ENCODE measurements at places on chromosomes 6 and 20.
A peak's percentile ranks its signal among the peaks of the same experiment; 100 is the strongest.

DNA sequence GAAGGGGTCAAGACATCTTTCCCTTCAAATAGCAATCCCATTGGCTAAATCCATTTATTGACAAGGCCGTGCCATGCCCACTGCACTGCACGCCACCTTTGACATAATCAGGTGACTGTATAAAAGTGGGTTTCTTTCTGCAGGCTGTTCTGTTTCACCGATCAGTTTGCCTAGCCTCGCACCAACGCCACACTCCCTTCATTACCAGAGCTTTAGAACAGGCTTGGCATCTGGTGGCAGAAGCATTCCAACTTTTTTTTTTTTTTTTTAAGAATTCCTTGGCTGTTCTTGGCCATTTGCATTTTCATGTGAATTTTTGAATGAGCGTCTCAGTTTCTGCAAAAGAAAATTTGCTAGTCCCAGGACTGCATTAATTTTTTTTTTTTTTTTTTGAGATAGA lies 78.1 kb downstream of the PPP1R3G start:
- DNase-seq, result no peak

DNA sequence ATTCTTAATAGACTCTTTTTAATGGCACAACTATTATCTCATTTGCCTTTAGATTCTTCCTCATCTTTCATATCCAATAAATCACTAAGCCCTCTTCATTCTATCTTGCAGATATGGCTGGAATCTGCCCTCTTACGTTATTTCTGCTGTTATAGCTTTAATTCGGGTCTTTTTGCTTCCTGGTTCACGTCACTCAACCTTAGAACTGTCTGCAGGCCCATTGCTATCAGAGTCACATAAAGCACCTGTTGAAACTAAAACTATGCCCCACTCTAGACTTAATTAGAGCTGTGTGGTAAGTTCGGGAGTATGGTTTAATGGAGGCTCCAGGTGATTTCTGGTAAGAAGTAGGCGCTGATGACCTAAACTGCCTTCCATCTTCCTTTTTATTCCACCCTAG lies 988 bp downstream of the QRSL1 start:
- no peak for DNase-seq

DNA sequence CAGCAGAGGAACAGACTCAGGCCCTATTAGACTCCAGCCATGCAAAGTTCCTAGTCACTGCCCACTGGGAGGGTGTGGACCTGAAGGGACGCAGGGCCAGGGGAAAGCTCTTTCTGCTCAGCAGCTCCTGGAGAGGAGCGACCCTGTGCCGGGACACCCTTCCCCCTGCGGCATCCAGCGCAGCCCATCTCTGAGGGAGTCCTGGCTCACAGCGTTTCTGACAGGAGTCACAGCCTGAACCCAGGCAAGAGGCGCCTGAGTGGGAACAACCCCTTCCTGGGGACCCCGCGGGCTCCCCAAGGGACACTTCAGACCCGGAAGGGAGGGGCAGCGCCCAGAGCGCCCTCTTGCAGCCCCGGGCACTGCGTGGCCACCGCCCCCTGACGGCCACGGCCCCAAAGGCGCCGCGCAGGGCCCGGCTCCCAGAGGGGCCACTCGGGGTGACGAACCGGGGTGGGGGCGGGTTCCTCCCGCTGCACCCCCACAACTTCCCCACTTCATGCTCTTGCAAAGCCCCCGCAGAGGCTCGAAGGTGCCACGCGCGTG lies 862 bp downstream of the UCKL1 start:
- DNase-seq, result peak; percentile 21

- DNase-seq, result no peak
Measured at GRCh38 chr6:56486681-56487080, 156.0 kb downstream of the DST start.

DNA sequence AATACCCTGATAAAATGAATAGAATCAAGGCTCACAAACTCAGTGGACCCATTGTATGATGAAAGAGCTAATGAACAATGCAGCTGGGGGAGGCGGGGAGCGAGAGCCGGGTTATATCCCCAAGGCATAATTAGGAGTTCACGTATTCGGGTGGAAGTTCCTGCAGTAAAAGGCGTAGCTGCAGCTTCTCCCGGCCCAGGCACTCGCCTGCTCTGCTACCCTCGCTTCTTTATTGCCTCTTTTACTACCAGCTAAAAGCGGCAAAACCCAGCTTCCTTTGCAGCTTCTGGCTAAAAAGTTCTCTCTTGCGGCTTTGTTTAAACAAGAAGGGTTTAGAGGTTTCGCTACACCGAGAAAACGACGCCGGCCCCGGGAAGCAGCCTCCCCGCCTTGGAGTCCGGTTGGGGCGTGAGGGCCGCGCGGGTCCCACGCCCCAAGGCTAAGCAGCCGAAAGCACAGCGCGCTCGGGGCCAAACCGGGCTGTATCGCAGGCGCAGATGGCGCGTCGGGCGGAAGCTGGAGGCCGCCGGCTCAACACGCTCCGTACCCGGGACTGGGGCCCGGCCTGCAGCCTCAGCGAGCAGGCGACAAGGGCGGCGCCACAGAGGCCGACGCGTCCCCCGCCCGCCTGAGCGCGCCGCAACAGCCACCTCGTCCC lies 1.6 kb downstream of the ZBTB2 start:
- peak; percentile 73 for DNase-seq

- DNase-seq, result no peak
Measured at GRCh38 chr20:5508044-5508443, 191.3 kb upstream of the PROKR2 start.

- DNase-seq, result peak; percentile 93
Measured at GRCh38 chr6:11011787-11012234, 32.3 kb downstream of the ELOVL2 start.

DNA sequence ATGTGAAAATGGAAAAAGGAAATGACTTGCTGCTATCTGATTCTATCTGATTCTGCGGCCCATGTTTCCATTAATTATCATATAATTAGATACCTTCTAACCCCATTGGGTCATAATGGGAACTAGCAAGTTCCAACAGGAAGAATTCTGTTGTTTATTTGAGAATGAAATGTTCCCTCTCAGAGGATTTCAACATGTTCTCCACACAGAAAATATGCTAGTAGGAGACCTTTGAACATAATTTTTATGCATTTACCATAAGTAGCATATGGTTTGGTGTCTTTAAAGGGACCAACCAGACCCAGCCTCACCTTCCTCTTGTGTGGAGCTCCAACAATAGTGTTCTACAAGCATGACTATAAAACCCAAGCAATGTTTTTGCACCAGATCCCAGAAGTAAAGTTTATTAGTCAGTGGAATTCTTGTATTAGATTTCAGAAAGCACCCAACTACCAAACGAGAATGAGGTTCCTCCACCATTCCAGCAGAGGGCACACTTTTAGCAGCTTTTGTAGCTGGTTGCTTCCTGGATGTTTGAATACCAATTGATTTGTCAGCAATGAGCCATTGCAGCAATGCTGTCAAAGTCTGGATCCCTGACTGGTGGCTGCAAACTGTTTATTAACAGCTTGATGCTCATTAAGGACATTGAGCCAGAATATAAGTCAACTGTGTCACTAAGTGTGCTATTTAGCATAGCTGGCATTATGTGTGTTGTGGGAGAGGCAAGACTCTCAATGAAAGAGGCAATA lies 143.6 kb upstream of the GJE1 start:
- no peak for DNase-seq

DNA sequence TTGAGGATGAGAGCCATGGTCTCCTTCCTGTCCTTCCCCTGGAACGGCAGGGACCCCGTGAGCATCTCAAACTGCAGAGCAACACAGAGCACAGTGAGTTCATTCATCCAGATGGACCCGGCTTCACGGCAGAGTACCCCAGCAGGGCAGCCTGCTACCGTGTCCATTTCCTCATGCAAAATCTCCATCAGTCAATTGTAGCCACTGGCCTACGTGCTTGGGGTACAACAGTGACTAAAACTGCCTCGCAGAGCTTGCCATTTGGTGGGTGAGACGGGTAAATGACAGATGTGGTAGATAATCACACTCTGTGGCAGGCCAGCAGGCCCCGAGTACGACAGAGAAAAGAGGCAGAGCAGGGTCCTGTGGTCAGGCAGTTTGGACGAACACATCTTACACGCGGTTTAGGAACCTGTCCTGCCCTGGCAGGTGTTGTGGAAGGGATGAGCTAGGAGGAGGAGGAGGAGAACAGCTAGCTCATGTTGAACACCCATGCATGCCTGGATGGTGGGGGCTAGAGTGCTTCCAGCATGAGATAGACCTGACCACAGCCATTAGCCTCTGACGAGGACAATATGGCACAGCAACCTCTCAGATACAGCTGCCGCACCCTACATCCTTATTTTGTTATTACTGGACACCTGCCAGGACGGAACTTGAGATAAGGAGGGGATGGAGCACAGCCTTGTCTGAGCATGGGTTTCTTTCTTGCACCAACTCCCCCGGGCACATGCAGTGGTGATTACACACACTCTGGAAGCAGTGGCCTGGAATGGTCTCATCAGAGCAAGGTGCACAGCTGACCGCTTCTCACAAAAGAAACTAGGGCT lies 95.6 kb downstream of the RAMACL start:
- DNase-seq, result peak; percentile 41

- DNase-seq, result no peak
Measured at GRCh38 chr6:28816339-28816908, 107.4 kb downstream of the TRIM27 start.

DNA sequence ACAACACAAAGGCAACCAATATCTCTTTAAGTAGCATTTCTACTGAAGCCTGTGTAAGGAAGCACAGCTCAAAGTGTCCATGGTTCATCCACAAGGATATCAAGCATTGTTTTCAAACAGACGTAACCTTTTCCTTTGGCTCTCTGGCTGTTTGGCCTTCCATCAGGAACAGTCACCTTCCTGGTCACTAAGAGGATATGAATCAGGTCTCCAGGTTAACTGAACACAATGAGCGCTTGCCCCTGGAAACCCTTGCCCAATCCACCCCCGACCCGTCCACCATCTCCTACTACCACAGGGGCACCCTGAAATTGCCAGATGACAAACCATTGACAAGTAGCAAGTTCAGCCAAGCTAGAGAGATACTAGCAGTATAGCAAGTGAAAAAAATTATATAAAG lies 114.4 kb upstream of the COL21A1 start:
- no peak for DNase-seq

GRCh38 chr6:93164781-93165180 lies 254.6 kb downstream of the EPHA7 start:
- no peak for DNase-seq

- DNase-seq, result no peak
Measured at GRCh38 chr6:133764008-133764753, 124.7 kb upstream of the TCF21 start.

GRCh38 chr6:13870214-13870830 lies 54.4 kb upstream of the RNF182 start:
- DNase-seq, result peak; percentile 43

DNA sequence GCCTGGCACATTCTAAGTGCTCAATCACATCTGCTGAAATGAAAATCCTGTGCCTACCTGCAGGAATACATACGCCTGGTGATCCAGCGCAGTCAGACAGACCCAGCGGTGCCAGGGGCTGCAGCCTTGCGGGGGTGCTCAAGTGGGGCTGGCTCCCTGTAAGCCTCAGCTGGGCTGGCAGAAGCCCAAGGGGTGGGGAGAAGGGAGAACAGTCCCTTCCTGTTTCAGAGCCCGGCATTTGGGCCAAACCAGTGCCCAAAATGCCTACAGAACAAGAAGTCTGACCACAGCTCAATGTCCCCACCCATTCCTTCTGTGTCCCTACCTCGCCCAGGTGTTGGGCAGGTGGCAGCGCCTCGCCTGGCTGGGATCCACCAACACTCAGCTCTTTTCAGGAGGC lies 22.6 kb downstream of the KCNK15 start:
- no peak for DNase-seq

DNA sequence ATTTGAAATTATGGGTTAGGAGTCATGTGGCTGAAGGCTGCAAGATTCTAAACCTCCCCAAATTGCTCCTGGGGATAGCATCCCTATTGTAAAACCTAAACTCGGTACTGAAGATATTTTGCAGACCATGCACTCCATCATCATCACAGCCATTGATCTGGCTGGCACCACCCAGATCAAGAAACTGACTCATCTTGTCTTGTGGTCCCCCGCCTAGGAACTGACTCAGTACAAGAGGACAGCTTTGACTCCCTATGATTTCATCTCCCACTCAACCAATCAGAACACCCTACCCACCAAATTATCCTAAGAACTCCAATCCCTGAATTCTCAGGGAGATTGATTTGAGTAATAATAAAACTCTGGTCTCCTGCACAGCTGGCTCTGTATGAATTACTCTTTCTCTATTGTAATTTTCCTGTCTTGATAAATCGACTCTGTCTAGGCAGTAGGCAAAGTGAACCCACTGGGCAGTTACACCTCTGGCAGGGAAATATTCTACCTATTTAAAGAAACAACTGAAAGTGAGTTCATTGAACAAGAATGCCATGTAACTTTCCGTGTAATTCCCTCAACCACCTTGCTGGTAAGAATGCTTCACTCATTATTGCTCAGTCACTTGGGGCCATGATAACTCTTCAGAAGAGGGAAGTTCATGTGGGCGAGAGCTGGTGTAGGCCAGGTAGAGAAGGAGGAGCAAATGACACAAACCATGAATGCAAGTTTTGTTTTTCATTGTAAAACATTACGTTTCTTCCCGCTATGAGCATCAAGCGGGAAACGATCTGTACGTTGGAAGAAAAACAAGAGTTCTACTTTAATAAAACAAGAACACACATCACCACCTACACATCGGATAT lies 602.9 kb upstream of the ARID1B start:
- DNase-seq, result no peak

DNA sequence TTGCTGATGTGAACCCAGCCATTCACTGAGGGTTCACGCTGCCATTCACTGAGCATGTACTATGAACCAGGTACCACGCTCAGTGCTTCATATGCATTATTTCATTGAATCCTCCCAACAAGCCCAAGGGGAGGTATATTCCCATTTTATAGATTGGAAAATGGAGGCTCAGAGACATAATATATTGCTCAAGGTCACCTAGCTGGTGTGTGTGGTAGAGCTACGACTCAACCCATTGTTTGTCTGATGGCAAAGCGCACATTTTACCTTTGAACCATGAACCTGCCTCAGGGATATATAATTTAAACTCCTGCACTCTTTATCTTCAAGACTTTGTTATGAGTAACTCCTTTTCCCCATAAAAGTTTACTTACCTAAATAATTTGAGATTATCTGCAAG lies 28.3 kb downstream of the FERMT1 start:
- no peak for DNase-seq

GRCh38 chr6:40586369-40587201 lies 579 bp downstream of the LRFN2 start:
- DNase-seq, result peak; percentile 36

DNA sequence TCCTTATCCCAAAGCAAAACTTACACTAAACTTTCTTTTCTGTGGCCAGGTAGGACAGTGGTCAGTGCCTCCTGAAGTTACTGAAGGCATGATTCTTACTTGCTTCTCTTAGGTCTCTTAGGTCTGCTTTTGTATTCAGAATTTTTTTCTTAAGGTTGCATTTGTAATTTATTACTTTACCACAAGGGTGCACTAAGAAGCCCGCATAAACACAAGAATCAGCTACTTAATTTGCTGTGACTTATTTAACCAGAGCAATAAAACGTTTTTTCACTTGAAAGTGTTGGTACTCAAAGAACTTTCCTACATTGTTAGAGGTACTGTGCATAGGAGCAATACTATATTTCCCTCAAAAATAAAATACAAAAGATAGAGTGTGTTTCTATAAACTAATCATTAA lies 75.4 kb upstream of the LAMA2 start:
- DNase-seq, result peak; percentile 9

GRCh38 chr20:7891705-7892104 lies 48.6 kb downstream of the HAO1 start:
- DNase-seq, result no peak
